ENCODE measurements at places on chromosomes 12 and 14.

- DNase-seq: no peak
Observed at GRCh38 chr12:12219664-12220063, 47.2 kb downstream of the LRP6 start.

- no peak for DNase-seq
Observed at GRCh38 chr12:70571705-70572268, 65.4 kb downstream of the PTPRB start.

GRCh38 chr12:53568809-53569557 is 57.2 kb downstream of the ATF7 start:
- no peak for DNase-seq

GRCh38 chr14:87989956-87990299 is 3.1 kb downstream of the GALC start:
- no peak for DNase-seq

DNA sequence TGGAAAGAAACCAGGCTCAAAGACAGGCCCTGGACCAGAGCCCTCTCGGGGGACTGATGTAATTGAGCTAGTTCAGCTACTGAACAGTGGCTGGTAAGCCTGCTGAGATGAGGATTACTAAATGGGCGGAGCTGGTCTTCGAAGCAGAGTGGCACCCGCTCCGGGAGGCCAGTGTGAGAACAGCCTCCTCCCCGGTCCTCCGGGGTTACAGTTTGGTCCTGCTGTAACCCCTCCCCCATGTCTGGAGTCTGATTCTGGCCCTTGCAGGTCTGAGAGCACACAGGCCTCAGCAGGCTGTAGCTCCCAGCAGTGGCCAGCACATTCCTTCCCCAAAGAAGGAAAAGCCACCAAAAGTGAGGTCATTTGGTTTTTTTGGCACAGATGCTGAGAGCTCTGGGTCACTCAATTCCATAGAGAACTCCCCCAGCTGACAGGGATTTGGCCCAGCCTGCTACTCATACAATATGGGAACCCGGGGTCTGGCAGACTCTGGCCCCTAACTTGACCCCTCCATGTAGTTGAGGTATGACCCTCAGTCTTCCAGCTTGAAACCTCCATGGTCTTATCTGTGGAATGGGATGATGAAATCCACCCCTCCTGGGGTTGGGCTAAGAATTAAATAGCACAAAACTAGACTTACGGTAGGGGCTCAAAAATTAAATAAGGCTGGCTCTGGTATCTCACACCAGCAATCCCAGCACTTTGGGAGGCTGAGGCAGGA is 39.0 kb downstream of the ACTN1 start:
- DNase-seq: no peak

- DNase-seq: no peak
Observed at GRCh38 chr12:94732367-94732990, 82.1 kb upstream of the TMCC3 start.

DNA sequence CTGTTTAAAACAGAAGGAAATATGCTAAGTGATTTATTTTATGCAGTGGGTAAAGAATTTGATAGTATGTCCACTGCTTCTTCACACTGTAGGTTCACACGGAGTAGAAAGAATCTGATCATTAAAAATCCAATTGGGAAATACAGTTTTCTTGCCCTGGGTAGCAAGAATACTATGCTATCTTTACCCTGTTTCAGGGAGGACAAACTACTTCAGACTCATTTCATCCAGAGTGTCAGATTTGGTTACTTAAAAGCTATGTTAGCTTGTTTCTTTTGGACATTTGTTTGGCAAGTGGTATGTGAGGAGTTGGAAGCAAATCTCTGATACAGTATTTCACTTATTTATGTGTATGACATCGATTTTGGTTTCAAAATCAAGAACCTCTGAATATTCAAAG is 4.3 kb downstream of the FRS2 start:
- DNase-seq: no peak

DNA sequence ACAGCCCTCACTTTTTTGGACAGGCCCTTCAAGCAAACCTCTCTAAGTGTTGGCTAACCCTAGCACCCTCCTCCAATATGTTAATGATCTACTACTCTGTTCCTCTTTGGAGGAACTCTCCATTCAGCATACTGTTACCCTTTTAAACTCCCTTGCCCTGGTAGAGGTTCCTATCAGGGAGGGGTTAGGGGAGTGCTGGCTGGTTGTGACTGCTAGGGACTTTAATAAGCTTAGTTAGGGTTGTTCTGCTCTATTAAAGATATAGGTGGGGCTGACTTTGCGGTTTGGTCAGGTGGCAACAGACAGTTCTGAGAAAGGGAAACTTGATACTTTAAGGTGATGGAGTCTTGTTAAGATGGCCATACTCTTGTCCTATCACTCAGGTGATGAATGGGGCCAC is 301.5 kb upstream of the FBXO33 start:
- no peak for DNase-seq

DNA sequence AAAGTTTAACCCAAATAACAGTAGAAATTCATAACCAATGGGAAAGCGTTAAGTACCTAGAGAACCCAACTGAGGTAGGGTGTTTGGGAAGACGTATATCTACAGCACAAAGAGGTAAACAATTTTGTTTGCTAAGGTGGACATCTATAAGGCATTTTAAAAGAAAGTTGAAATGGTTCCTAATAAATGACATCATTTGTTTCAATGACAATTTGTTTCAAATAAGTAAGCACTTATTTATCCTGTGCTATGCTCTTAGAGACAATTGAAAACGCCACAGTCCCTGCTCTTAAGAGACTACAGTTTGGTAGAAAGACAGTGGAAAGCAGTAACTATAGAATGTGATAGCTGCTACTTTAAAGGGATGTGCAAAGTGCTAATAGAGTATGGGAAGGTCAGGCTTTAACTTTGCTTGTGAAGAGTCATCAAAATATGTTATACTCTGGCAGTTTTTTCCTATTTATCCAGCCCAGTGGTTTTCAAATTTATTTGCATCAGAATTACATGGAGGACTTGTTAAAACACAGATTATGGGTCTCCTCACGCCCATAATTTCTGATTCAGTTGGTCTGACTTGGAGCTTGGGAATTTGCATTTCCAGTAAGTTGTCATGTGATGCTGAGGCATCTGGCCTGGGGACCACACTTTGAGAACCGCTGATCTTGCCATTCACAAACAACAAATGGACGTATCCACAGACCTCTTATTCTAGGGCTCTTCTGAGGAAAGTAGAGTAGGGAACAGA is 19.6 kb upstream of the SMCO2 start:
- DNase-seq: no peak

DNA sequence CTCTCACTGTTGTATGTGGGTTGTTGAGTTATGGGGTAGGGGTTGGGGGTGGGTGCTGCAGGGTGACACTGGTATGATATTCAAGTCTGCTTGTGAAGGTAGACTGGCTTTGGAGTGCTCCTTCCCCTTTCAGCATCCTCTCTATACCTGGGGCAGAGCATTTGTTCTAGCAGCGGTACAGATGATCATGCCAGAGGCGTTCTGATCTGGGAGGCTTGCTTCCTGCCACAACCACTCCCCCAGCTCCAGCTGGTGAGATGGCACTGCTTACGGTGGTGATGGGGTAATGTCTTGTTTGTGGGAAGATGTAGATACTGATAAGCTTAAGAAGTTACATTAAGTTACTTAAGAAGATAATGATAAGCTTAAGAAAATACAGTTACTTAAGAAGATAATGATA is 131.8 kb downstream of the ERC1 start:
- DNase-seq: no peak

DNA sequence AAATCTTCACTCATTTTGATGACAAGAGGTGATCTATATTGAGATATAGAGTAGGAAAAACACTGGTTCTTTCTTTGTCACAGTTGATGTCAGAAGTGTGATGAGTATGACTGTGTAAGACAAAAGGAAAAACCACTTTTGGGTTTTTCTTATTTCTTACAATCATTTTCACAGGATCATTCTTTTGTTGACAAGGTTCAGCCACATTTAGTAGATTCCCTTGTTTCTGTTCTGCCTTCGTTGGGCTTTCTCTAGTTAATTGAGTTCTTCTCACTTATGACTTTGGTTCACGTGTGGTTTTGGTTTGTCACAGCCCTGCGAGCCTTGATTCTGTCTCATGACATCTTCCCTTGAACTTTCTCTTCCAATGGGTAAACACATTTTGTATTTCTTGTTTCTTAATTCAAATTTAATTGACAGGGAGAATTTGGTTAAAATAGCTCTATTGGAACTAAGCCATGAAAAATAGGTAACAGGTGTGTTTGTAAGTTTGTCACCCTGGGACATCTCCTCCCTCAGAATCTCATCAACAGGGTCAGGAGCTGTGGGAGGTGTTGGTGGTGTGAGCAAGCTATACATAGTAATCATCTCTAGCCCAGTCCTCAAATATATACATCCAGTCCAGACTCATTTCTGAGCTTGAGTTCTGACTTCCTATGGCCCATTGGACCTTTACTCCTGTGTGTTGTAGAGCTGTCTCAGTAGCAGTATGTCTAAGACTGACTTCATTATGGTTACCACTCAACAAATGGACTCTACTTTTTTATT is 255.3 kb downstream of the BMP4 start:
- peak; percentile 16 for DNase-seq

DNA sequence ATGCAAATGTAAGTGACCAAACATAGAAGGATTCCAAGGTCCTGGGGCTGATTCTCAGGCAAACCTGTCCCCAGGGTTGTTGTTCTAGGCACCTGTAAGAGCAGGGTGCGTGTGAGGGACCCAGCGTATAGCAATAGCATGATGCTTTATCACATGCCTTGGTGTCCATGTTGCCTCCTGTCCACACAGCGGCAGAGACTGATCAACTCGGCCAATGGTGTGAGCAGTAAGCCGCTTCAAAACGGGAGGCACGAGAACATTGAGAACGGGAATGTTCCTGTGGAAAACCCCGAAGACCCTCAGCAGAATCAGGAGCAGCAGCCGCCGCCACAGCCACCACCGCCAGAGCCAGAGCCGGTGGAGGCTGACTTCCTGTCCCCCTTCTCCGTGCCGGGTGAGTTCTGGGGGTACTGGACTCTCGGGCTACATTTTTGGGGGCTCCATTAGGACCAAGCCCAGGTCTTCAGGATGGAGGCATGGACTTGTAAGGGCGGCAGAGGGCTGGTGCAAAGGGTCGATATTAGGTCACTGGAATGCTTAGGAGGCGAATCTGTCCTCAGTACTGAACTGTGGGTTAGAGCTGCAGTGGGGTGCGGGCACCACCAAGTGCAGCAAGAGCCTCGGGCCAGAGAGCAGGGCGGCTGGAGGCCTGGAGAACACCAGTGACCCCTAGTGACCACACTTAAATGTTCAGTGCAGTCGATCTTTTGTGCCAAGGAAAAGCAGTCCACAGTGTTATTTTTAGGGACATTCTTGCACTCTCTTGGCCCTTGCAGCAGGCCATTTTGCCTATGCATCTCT is 57.2 kb upstream of the RIN3 start:
- DNase-seq: peak; percentile 60

DNA sequence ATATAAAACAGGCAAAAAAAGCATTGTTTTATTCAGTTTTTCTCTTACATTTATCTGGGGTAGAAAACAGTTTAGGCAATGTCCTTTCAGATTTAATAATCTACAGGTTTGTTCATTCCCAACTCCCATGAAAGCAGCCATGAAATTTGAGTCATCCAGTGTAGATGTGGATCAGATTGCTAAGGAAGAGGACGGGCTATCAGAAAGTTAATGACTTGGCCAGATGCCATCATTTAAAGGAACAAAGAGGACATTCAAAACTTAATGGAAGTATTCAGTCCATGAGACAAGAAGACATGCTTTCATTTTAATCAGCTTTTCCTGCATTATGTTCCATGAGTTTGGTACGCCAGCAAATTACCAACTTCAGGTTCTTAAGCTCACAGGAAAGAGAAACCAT is 31.1 kb upstream of the POC1B start:
- no peak for DNase-seq

- no peak for DNase-seq
Observed at GRCh38 chr12:116950628-116951325, 40.0 kb downstream of the FBXW8 start.

- DNase-seq: no peak
Observed at GRCh38 chr12:47839214-47839876, 19.6 kb upstream of the HDAC7 start.

DNA sequence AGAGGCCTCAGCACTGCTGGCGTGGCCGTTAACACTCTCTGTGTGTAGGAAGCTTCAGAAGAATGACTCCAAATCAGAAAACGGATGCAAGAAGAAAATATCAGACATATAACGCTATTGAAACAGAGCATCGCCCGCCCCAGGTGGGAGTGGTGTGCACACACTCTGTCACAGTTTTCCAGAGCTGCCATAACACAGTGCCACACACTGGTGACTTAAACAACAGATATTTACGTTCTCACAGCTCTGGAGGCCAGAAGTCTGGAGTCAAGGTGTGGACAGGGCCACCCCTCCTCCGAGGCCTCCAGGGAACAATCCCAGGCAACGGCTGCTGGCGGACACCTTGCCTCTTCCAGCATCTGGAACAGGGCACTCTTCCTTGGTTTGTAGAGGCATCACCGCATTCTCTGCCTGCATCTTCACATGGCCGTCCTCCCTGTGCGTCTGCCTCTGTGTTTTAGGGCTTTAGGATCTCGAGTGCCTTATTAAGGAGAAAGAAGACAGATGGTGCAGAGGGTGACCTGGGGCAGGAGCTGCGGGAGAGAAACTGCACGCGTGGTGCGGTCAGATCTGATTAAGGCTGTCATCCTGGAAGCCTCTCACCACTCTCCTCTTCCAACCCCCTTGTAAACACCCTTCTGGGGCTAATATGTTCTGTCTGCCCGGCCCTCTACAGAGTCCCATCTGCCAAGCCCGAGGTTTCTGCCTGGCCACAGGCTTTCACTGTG is 141.0 kb downstream of the SLC15A4 start:
- no peak for DNase-seq

DNA sequence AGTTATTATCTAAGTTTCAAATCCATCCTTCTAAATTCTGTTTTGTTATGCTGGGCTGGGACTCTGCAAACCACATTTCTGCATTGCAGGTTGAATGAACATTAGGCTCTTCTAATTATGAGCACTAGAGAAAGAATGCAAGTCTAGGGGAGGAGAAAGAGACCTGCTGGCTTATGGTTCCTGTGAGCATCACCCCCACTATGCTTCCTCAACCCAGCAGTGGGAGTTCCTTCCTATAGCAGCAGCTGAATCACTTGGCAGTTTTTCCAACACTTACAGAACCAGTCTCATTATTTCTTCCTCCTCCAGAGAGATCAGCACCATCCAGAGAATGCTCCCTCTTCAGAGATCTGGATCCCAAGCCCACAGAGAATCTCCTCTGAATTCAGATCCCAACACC is 297.7 kb upstream of the CLEC14A start:
- no peak for DNase-seq

GRCh38 chr12:8742501-8742900 is 44.7 kb downstream of the RIMKLB start:
- DNase-seq: no peak

DNA sequence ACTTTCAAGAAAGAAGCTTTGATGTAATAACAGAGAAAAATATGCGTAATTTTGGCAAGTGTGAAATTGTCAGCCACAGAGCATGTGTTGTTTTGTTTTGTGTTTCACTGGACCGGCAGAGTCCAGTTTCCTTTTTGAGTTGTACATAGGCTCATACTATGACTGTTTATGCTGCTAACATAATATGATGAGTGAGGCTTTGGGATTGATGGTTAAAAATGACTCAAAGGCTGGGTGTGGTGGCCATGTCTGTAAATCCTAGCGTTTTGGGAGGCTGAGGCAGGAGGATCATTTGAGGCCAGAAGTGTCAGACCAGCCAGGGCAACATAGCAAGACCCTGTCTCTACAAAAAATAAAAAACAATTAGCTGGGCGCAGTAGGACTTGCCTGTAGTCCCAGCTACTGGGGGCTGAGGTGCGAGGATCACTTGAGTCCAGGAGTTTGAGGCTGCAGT is 487.9 kb downstream of the PCNX1 start:
- no peak for DNase-seq

- no peak for DNase-seq
Observed at GRCh38 chr12:102468261-102468915, 12.0 kb downstream of the IGF1 start.

- DNase-seq: peak; percentile 56
Observed at GRCh38 chr14:75307700-75308379, 29.2 kb downstream of the FOS start.

All from GM13977 (cell line).